Left lung (tissue), 14 donors: ENCODE measurements at places on chromosomes 2 and 18. TPM values are rescaled to one million over a fixed set of nuclear protein-coding genes. Genes with fewer than 3 reads are reported as not detected.

The IL37 gene
- total RNA-seq = 1.1 TPM

The PTPN4 gene
- total RNA-seq = 40.1 TPM

GRCh38 chr2:21277068-21278056 lies 153.6 kb downstream of the TDRD15 start:
- DNase-seq = no peak
- no peaks in the 10 kb centered on the region for H3K36me3 ChIP-seq
- no peaks in the 10 kb centered on the region for H3K27me3 ChIP-seq
- H3K4me3 ChIP-seq = no peak overlapping the region
- H3K4me1 ChIP-seq = no peaks in the 10 kb centered on the region
- H3K27ac ChIP-seq = no peak overlapping the region

GRCh38 chr2:125935559-125935958 lies 720.4 kb upstream of the GYPC start:
- no peaks in the 10 kb centered on the region for H3K27me3 ChIP-seq
- no peak overlapping the region for H3K4me3 ChIP-seq
- H3K36me3 ChIP-seq = no peaks in the 10 kb centered on the region
- no peak overlapping the region for H3K27ac ChIP-seq
- H3K4me1 ChIP-seq = no peaks in the 10 kb centered on the region
- DNase-seq = no peak

- H3K27ac ChIP-seq = no peak overlapping the region
- H3K4me3 ChIP-seq = no peak overlapping the region
- H3K36me3 ChIP-seq = no peaks in the 10 kb centered on the region
- H3K4me1 ChIP-seq = no peaks in the 10 kb centered on the region
Measured at GRCh38 chr2:10497797-10498251, 49.7 kb upstream of the ODC1 start.

The MGAT4A gene
- 79.8 TPM for total RNA-seq

DNA sequence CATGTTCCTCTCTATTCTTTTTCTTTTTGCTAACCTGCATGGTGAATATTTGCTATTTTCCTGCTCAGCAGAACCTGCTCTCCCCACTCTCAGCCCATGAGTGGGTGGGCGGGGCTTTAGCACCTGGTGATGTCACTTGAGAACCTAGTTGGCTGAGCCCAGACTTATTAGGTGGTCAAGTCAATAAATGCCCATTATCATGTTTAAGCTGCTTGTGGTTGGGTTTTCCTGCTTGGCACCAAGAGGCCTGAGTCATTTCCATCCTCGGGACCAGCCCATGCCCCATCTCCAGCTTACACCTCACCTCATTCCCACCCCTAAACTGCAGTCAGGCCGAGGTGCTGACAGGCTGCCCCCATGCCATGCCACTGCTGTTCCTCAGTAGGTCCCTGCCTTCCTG lies 226.6 kb downstream of the ANKRD30B start:
- DNase-seq = no peak
- no peaks in the 10 kb centered on the region for H3K27me3 ChIP-seq
- H3K36me3 ChIP-seq = no peaks in the 10 kb centered on the region
- no peak overlapping the region for H3K27ac ChIP-seq
- H3K4me3 ChIP-seq = no peak overlapping the region

The CGREF1 gene
- 2.8 TPM for total RNA-seq

DNA sequence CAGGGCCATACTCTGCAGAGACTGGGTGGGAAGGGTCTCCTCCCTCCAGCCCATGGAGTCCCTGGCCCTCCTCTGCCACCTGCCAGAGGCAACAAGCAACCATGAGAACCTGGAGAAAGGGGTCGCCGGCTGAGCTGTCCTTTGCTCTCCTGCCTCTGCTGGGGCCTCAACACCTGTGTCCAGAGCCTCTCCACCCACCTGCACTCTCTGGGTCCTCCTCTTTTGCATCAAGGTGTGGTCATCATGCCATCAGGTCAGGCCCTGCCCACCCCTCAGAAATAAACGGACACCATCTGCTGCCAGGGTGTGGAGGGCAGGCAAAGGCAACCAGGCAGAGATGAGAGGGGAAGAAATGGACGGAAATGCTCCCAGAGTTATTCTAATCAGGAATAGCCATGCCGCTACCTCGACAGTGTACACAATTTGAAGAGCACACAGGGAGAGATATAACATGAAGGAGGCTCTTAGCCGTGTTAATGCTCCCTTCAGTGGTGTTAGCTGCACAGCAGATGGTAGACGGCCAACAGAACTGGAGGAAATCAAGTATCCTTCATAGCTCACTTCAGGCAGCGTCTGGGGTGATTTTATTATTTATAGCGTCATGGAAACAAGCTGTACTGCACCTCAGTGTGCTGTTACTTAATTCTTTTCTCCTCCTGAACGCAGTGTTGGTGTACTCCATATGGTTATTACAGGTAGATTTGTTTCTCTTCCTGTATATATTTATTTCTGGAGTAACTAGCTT lies 247.9 kb downstream of the TSN start:
- H3K4me3 ChIP-seq = no peak overlapping the region
- H3K4me1 ChIP-seq = peaks cover 13% of the 10 kb centered on the region
- DNase-seq = no peak

DNA sequence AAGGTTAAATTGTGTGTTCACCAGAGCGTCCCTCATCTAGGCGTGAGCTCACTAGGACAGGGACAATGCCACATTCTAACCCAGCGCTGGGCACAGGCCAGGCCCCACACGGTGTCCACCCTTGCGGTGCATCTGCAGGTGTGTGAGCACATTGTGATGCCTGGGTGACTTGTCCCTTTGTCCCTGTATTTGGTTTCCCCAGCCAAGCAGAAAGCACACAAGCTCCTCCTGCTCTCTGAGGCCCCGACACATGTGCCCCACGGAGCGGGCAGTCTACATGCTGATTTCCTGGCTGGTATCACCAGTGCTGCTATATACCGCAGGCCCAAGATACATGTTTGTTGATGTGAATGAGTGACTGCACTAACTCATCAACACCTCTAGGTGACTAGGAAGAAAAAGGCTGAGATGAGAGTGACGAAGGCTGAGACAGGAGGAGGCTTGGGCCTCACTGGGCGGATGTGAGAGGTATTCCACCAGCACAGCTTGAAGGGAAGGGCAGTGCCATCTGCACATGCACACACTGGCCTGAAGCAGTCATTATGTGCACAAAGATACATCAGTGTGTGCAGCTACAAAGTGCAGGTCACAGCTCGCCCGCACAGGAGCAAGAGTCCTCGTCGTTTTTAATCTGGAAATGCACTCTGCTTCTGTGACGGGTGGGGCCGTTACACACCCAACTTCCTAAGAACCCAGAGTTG lies 205.9 kb downstream of the EIPR1 start:
- H3K36me3 ChIP-seq = peaks cover 36% of the 10 kb centered on the region
- no peak overlapping the region for H3K4me3 ChIP-seq
- no peaks in the 10 kb centered on the region for H3K4me1 ChIP-seq
- no peaks in the 10 kb centered on the region for H3K27me3 ChIP-seq
- no peak for DNase-seq

DNA sequence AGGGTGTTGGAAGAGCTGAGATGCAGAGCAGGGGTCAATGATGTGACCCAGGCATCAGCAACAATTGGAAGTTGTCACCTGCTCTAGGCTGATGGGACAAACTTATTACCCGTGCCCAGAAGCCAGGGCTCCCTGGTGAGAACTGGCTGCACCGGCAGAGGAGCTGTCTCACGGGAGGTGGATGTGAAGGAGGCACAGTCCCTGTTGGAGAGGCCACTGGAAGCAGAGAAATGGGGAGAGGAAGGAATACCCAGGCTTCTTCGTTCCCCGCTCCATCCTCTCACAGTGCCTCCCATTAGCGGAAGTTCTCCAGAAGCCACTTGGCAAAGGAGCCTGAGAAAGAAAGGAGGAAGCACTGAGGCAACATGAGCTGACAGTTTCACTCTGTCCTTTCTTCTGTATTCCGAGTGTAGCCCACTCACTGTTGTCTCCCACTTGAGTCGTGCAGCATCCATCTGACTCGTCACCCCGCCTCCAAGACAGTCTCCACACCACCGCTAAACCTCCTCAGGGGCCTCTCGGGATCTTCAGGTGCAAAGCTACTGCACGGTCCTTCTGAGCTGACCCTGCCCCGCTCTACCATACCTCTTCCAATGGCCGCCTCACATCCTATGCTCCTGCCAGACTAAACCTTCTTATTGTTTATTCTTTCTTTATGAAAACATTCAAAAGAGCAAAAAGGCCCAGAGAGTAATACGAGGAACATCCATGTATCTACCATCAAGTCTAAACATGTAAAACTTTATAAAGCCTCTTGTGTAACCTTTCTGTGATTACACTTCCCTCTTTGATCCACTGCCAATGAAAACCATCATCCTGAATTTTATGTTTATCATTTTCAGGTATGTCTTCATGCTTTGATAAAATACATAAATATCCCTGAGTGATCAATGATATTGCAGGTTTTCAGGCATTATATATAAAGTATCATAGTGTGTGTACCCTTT lies 19.1 kb upstream of the AFTPH start:
- no peak overlapping the region for H3K4me3 ChIP-seq
- no peaks in the 10 kb centered on the region for H3K4me1 ChIP-seq
- H3K27ac ChIP-seq = no peak overlapping the region

The RSAD2 gene
- total RNA-seq = 12.5 TPM

DNA sequence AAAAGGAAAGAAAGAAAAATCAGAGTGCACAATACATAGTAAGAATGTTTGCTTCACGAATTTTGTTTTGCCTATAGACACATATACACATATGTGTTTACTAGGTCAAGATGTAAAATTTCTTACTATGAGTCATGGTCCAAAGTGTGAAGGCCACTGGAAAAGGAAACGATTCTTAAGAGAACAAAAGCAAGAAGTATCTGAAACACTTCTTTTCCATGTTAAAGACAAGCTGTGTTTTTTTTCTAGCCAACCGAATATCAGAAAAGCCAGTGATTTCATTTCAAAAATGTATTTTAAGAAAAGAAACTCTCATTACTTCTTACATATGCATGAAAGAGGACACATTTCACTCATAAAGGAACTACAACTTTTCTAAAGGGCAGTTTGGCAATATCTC lies 24.9 kb downstream of the PECR start:
- no peaks in the 10 kb centered on the region for H3K4me1 ChIP-seq
- H3K27me3 ChIP-seq = no peaks in the 10 kb centered on the region
- no peak for DNase-seq
- H3K27ac ChIP-seq = peak overlapping the region; percentile 77
- peaks cover 6% of the 10 kb centered on the region for H3K36me3 ChIP-seq
- H3K4me3 ChIP-seq = no peak overlapping the region

The HOXD3 gene
- total RNA-seq = 1.0 TPM

The SLC5A7 gene
- total RNA-seq = 0.84 TPM

DNA sequence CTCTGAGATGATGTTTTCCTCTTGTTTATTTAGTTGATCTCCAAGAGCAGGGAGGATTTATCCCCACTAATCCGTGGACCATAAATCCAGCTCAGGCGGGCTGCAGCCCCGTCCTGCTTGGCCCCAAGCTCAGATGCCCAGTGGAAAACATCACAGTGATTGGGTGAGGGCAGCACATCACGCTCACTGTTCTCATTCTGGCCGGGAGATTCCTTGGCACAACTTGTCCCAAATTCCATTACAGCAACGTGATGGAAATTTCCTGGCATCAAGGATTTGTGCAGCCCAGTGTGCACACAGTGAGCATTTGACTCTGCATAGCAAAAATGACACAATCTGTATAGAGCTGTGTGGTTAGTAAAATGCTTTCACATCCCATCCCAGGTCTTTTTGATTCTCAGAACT lies 96.8 kb downstream of the VAPA start:
- peak overlapping the region; percentile 4 for H3K27ac ChIP-seq
- H3K4me1 ChIP-seq = peaks cover 25% of the 10 kb centered on the region
- no peaks in the 10 kb centered on the region for H3K36me3 ChIP-seq

DNA sequence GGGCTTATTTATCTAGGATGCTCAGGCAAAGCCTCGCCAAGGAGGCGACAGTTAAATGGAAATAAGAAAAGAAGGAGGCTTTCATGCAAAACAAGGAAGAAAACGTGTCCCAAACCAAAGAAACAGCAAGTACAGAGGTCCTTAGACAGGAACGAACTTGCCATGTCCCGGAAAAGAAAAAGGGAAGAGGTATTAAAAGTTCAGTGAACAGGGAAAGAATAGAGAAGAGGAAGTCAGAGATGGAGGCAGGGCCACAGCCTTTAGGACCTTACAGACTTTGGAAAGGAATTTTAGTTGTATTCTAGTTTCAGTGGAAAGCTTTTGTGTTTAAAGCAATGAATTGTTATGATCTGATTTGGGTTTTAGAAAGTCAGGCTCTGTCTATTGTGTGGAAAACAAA lies 22.1 kb downstream of the IKZF2 start:
- H3K4me3 ChIP-seq = no peak overlapping the region
- H3K4me1 ChIP-seq = no peaks in the 10 kb centered on the region
- no peak overlapping the region for H3K27ac ChIP-seq
- no peaks in the 10 kb centered on the region for H3K36me3 ChIP-seq
- no peak for DNase-seq
- no peaks in the 10 kb centered on the region for H3K27me3 ChIP-seq

The TUBA4B gene
- total RNA-seq = not detected

GRCh38 chr2:176385219-176385759 lies 116.0 kb downstream of the MTX2 start:
- no peak for DNase-seq
- no peak overlapping the region for H3K27ac ChIP-seq
- no peaks in the 10 kb centered on the region for H3K27me3 ChIP-seq
- H3K4me3 ChIP-seq = no peak overlapping the region
- H3K4me1 ChIP-seq = no peaks in the 10 kb centered on the region
- H3K36me3 ChIP-seq = no peaks in the 10 kb centered on the region

GRCh38 chr2:121049131-121049530 lies 235.9 kb downstream of the TFCP2L1 start:
- no peak for DNase-seq
- H3K4me1 ChIP-seq = no peaks in the 10 kb centered on the region
- H3K27me3 ChIP-seq = no peaks in the 10 kb centered on the region
- H3K36me3 ChIP-seq = no peaks in the 10 kb centered on the region

DNA sequence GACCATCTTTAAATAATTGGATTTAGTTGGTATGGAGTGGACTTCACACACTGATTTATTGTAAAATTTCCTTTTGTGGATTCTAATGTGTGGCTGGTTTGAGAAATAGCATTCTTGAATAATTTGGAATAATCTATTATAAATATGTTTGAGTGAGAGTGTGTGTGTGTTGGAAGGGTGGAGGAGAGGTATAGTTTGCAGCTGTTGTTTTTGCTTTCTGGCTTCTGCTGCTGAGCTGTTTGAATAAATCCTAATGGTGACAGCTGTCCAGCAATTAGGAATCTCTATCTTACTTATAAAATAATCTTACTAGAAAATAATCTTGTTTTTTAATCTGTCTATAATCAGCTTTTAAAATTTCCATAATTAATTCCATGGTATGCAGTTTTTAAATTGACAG lies 1283.0 kb upstream of the CDH2 start:
- no peak for DNase-seq
- no peak overlapping the region for H3K4me3 ChIP-seq
- H3K36me3 ChIP-seq = no peaks in the 10 kb centered on the region
- H3K27ac ChIP-seq = no peak overlapping the region
- no peaks in the 10 kb centered on the region for H3K4me1 ChIP-seq
- no peaks in the 10 kb centered on the region for H3K27me3 ChIP-seq

The UNC80 gene
- not detected for total RNA-seq

The RBKS gene
- 2.3 TPM for total RNA-seq
